Stomach (tissue), 19 donors: ENCODE measurements at places on chromosomes 1 and 21. TPM values are rescaled to one million over a fixed set of nuclear protein-coding genes. Genes with fewer than 3 reads are reported as not detected.

The CALML6 gene
- not detected for total RNA-seq

The CNKSR1 gene
- 27.7 TPM for total RNA-seq

The PROK1 gene
- total RNA-seq = not detected

GRCh38 chr1:100433563-100433962 is 81.3 kb downstream of the CDC14A start:
- H3K36me3 ChIP-seq = no peaks in the 10 kb centered on the region
- DNase-seq = no peak
- H3K4me3 ChIP-seq = no peak overlapping the region
- H3K27ac ChIP-seq = no peak overlapping the region
- H3K4me1 ChIP-seq = peaks cover 6% of the 10 kb centered on the region

DNA sequence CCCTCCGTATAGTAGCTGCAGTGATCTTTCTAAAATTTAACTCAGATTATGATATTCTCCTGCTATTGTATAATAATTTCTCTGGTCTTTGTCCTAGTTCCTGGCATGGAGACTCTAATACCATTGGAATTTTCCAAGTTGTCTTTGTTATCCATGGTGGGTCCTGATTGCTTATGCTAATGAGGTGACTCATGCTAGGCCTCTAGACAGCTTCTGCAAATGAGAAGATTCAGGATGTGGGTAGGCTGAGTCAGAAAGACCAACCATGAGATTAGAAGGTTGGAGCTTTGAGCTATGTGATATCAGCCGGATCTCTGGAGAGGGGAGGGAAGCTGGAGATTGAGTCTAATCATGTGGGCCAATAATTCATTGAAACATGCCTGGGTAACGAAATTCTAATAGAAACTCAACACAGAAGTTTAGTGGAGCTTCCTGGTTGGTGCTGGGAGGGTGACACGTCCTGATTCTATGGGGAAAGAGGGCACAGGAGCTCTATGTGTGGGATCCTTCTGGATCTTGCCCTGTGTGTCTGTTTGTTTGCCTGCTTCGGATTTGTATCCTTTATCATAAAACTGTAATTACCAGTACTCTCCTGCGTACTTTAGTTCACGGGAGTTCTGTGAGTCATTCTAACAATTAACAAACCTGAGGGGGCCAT is 73.2 kb upstream of the CNIH3 start:
- DNase-seq = no peak
- H3K27ac ChIP-seq = no peak overlapping the region
- H3K4me1 ChIP-seq = no peaks in the 10 kb centered on the region
- no peaks in the 10 kb centered on the region for H3K27me3 ChIP-seq
- H3K36me3 ChIP-seq = no peaks in the 10 kb centered on the region

GRCh38 chr1:202074985-202075384 is 47.7 kb upstream of the GPR37L1 start:
- H3K27me3 ChIP-seq = no peaks in the 10 kb centered on the region
- DNase-seq = no peak
- peaks cover 13% of the 10 kb centered on the region for H3K4me1 ChIP-seq
- no peak overlapping the region for H3K4me3 ChIP-seq
- H3K36me3 ChIP-seq = no peaks in the 10 kb centered on the region

GRCh38 chr1:239545466-239545865 is 159.1 kb downstream of the CHRM3 start:
- no peak overlapping the region for H3K4me3 ChIP-seq
- no peaks in the 10 kb centered on the region for H3K36me3 ChIP-seq
- no peaks in the 10 kb centered on the region for H3K27me3 ChIP-seq
- no peak overlapping the region for H3K27ac ChIP-seq
- no peak for DNase-seq

GRCh38 chr1:187617776-187618175 is 789.0 kb downstream of the PLA2G4A start:
- H3K4me1 ChIP-seq = no peaks in the 10 kb centered on the region
- no peaks in the 10 kb centered on the region for H3K36me3 ChIP-seq
- no peak overlapping the region for H3K4me3 ChIP-seq
- no peak for DNase-seq

GRCh38 chr1:84347271-84347931 is 45.9 kb downstream of the SAMD13 start:
- no peaks in the 10 kb centered on the region for H3K4me1 ChIP-seq
- H3K27ac ChIP-seq = no peak overlapping the region
- H3K36me3 ChIP-seq = no peaks in the 10 kb centered on the region
- H3K4me3 ChIP-seq = no peak overlapping the region
